ENCODE measurements at places on chromosomes 13 and 19. TPM values are rescaled to one million over a fixed set of nuclear protein-coding genes. Genes with fewer than 3 reads are reported as not detected.

DNA sequence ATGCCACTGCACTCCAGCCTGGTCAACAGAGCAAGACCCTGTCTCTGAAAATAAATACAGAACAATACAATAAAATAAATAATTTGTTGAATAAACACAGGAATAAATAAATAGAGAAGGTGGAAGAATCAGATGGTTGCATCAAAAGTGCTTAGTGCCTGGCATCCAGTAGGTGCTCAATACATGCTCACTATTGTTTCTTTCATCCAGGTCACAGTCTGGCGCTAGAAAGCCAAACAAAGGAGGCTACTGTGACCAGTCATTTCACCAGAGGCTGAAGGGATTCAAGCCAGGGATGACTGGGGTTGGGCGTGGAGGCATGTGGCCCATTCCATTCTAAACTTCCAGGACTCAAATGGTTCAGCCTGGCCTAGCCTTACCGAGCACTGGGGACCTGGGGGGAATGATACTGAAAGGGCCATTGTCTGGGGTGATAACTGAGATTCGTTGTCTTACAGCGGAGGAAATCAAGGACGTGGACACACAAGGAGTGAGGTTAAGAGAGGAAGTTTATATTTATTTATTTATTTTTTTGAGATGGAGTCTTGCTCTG, 3.6 kb upstream of the NDUFB7 start:
- no peak for DNase-seq
- no peaks in the 10 kb centered on the region for H3K27me3 ChIP-seq
- H3K36me3 ChIP-seq, result peaks cover 8% of the 10 kb centered on the region

GRCh38 chr19:29383696-29384095, 142.1 kb upstream of the VSTM2B start:
- H3K4me3 ChIP-seq, result no peak overlapping the region
- no peaks in the 10 kb centered on the region for H3K36me3 ChIP-seq
- H3K4me1 ChIP-seq, result no peaks in the 10 kb centered on the region
- H3K27ac ChIP-seq, result no peak overlapping the region

- H3K4me1 ChIP-seq, result peaks cover 17% of the 10 kb centered on the region
- H3K27ac ChIP-seq, result no peak overlapping the region
- DNase-seq, result no peak
- H3K36me3 ChIP-seq, result no peaks in the 10 kb centered on the region
Observed at GRCh38 chr13:101157261-101157660, 259.0 kb downstream of the NALCN start.

ZNF586 gene
- total RNA-seq, result 8.7 TPM

CEACAM5 gene
- not detected for total RNA-seq

NLRP7 gene
- total RNA-seq, result not detected

GRCh38 chr13:106117035-106117434, 418.4 kb downstream of the EFNB2 start:
- H3K4me3 ChIP-seq, result no peak overlapping the region
- H3K36me3 ChIP-seq, result no peaks in the 10 kb centered on the region
- peak overlapping the region; percentile 13 for H3K27ac ChIP-seq
- H3K4me1 ChIP-seq, result peaks cover 87% of the 10 kb centered on the region
- peak; percentile 14 for DNase-seq

- no peaks in the 10 kb centered on the region for H3K4me1 ChIP-seq
- DNase-seq, result no peak
- H3K4me3 ChIP-seq, result no peak overlapping the region
- peaks cover 2% of the 10 kb centered on the region for H3K27me3 ChIP-seq
- H3K27ac ChIP-seq, result no peak overlapping the region
- H3K36me3 ChIP-seq, result no peaks in the 10 kb centered on the region
Observed at GRCh38 chr19:30804751-30805150, 432.6 kb downstream of the ZNF536 start.

DNA sequence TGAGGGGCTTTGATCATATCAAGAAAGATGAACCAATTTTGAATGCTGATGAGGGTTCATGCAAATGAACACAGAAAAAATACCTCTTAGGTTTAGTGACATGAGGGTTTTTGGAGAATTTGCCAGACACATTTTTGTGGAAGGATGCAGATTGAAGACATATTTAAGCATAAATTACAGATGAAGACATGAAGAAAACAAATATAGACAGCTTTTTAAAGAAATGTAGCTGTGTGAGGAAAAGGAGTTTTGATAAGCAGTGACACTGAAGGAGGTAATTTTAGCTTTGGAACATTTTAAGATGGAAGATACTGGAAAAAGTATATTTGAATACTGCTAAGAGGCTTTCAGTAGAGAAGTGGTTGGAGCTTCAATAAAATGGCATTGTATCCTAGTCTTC, 810.8 kb upstream of the GPC6 start:
- H3K4me3 ChIP-seq, result no peak overlapping the region
- DNase-seq, result no peak
- no peaks in the 10 kb centered on the region for H3K36me3 ChIP-seq
- no peaks in the 10 kb centered on the region for H3K4me1 ChIP-seq

- H3K4me1 ChIP-seq, result no peaks in the 10 kb centered on the region
- no peak overlapping the region for H3K4me3 ChIP-seq
- H3K27me3 ChIP-seq, result peaks cover 45% of the 10 kb centered on the region
- no peak for DNase-seq
- no peak overlapping the region for H3K27ac ChIP-seq
- H3K36me3 ChIP-seq, result no peaks in the 10 kb centered on the region
Observed at GRCh38 chr13:113041293-113041690, 64.3 kb upstream of the F7 start.

GRCh38 chr13:41137241-41137640, 4.6 kb upstream of the KBTBD6 start:
- no peaks in the 10 kb centered on the region for H3K27me3 ChIP-seq
- H3K36me3 ChIP-seq, result peaks cover 5% of the 10 kb centered on the region
- H3K4me1 ChIP-seq, result peaks cover 60% of the 10 kb centered on the region
- H3K4me3 ChIP-seq, result no peak overlapping the region

DNA sequence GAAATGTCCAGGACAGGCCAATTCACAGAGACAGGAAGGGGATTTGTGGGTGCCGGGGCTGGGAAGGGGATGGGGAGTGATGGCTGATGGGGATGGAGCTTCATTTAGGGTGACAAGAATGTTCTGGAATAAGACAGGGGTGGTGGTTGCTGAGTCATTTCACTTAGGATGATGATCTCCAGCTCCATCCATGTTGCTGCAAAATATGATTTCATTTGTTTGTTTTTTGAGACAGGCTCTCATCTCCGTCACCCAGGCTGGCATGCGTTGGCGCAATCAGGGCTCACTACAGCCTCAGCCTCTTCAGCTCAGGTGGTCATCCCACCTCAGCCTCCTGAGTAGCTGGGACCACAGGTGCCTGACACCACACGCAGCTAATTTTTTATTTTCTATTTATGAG, 3.1 kb upstream of the JSRP1 start:
- peaks cover 2% of the 10 kb centered on the region for H3K27me3 ChIP-seq
- peak; percentile 34 for DNase-seq
- no peaks in the 10 kb centered on the region for H3K36me3 ChIP-seq
- H3K4me3 ChIP-seq, result 0 out of 2 replicates have a peak overlapping the region, but pooled peaks have one; percentile 5

DNA sequence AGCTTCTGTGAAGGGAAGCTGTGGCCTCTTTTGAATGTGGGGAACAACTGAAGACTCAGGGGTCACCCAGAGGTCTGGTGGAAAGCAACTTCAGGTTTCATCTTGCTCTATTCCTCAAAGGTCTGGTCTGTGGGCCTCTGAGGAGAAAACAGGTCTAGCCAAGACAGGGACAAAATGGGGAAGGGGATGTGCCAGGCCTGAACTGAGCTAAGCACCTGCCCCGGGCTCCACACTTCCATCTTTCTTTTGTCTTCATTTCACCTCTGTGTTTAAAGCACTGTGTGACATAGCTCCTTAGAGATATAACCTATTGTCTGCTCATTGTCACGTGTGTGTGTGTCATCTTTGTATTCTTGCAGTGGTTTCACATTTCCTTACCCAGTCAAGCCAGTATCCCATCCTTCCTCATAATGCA, 19.9 kb upstream of the GDF15 start:
- no peak overlapping the region for H3K4me3 ChIP-seq
- H3K27ac ChIP-seq, result peak overlapping the region; percentile 98
- peaks cover 2% of the 10 kb centered on the region for H3K27me3 ChIP-seq
- peaks cover 41% of the 10 kb centered on the region for H3K4me1 ChIP-seq
- DNase-seq, result peak; percentile 29

DNA sequence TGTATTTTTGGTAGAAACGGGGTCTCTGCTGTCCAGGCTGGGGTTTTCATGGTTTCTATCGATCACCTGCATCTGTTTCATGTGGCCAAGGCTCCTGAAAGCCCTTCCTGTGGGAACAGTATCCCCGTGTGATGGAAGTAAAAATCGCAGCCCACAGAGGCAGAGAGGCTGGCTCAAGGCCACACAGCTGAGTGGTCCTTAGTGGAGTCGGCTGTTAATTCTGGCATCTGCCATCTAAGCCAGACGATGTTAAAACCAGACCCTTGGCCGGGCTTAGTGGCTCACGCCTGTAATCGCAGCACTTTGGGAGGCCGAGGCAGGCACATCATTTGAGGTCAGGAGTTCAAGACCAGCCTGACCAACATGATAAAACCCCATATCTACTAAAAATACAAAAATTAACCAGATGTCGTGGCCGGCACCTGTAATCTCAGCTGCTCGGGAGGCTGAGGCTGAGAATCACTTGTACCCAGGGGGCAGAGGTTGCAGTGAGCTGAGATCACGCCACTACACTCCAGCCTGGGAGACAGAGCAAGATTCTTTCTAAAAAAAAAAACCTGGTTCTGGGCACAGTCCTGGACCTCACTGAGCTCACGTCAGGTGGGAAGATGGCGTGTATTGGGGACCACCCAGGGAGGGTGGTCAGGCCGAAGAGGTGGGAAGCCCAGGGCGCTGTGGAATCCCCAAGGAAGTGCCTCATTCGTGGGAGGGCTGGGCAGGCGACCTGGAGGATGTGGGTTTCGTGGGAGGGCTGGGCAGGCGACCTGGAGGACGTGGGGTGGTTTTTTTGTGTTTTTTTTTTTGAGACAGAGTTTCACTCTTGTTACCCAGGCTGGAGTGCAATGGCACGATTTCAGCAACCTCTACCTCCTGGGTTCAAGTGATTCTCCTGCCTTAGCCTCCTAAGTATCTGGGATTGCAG, 18.5 kb upstream of the MISP start:
- H3K4me3 ChIP-seq, result no peak overlapping the region
- H3K36me3 ChIP-seq, result no peaks in the 10 kb centered on the region
- DNase-seq, result no peak
- H3K4me1 ChIP-seq, result peaks cover 4% of the 10 kb centered on the region

- H3K27me3 ChIP-seq, result no peaks in the 10 kb centered on the region
- no peak for DNase-seq
- H3K4me3 ChIP-seq, result peak within 1 kb of the TSS; percentile 67
- peaks cover 7% of the 10 kb centered on the region for H3K36me3 ChIP-seq
Observed at GRCh38 chr19:9498183-9498902, at the start of gene ZNF560. Gene ZNF560 (minus strand): TSS chr19:9498616. CDS start chr19:9475313, 23,303 bp downstream.

DNA sequence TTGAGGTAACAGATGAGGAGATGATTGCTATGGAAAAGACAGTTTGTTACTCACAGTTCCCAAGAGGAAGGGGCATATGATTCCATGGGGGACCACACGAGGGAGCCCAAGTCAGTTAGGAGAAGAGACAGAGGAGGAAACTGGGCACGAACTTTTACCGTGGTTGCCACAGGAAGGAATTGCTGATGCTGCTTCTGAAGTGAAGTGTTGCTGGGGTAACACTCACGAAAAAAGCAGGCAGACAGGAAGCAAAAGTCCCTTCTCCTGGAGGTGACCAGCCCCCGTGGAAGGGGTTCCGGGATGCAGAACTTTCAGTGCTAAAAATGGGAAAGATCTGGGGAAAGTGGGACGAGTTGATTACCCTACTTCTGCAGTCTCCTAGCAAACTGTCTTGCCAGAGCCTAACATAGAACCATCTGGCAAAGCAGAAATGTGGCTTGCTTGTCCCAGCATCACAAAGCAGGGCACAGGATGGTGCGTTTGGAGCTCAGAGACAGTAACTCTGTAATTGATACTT, 35.4 kb upstream of the MAP3K10 start:
- H3K4me3 ChIP-seq, result peak overlapping the region; percentile 55
- peaks cover 12% of the 10 kb centered on the region for H3K4me1 ChIP-seq
- no peak overlapping the region for H3K27ac ChIP-seq
- peak; percentile 28 for DNase-seq
- H3K36me3 ChIP-seq, result no peaks in the 10 kb centered on the region

PPFIA3 gene
- 2.4 TPM for total RNA-seq

DNA sequence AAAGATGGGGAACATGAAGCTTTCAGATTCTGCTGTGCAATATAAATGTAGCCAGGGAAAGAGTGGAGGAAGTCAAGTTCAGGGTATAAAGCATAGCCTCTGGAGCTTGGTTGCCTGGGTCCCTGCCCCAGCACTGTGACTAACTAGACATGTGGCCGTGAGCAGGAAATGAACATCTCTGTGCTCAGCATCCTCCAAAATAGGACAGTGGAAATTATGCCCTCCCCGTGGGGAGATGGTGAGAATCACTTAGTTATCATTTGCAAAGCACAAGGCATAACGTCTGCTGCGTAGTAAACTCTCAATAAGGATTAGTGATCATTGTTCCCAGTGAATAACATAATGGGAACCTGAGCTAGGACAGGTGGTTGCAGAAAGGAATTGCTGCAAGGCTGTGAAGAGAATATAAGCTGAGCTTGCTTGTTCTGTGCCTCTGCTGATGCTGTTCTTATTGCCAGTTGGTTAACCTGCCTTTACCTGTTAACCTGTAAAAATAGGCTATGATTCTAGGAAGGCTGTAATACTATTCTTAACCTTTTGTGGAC, 441.0 kb downstream of the COG6 start:
- no peak for DNase-seq
- no peak overlapping the region for H3K4me3 ChIP-seq

DNA sequence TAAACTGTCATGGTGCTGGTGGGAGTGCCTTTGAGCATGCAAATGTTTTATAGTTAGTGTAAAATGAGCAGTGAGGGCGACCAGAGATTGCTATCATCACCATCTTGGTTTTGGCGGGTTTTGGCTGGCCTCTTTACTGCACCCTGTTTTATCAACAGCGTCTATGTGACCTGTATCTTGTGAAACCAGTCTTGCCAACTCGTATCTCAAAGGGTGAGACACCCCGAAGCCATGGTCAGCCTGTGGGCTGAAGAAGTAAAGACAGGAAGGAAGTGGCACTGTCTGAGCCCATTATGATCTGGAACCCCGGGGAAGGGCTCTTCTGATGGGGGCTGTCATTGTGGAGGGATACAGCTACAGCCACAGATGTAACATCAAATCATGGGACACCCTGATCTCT, 81.5 kb upstream of the FAM216B start:
- H3K27me3 ChIP-seq, result peaks cover 11% of the 10 kb centered on the region
- no peaks in the 10 kb centered on the region for H3K36me3 ChIP-seq
- DNase-seq, result no peak
- no peak overlapping the region for H3K27ac ChIP-seq
- H3K4me3 ChIP-seq, result no peak overlapping the region

ATP4B gene
- total RNA-seq, result not detected

KLK7 gene
- not detected for total RNA-seq

- no peak overlapping the region for H3K4me3 ChIP-seq
- DNase-seq, result no peak
- no peak overlapping the region for H3K27ac ChIP-seq
- peaks cover 13% of the 10 kb centered on the region for H3K4me1 ChIP-seq
- H3K36me3 ChIP-seq, result no peaks in the 10 kb centered on the region
- H3K27me3 ChIP-seq, result no peaks in the 10 kb centered on the region
Observed at GRCh38 chr13:73245246-73245645, 186.4 kb downstream of the KLF5 start.

Data from HFFc6 (cell line).